ENCODE measurements at places on chromosomes 12 and 14.
A peak's percentile ranks its signal among the peaks of the same experiment; 100 is the strongest.

GRCh38 chr14:44369401-44370123, 137.5 kb downstream of the FSCB start:
- peak; percentile 17 for DNase-seq

GRCh38 chr12:44876544-44877410, 662 bp upstream of the NELL2 start:
- peak; percentile 44 for DNase-seq

DNA sequence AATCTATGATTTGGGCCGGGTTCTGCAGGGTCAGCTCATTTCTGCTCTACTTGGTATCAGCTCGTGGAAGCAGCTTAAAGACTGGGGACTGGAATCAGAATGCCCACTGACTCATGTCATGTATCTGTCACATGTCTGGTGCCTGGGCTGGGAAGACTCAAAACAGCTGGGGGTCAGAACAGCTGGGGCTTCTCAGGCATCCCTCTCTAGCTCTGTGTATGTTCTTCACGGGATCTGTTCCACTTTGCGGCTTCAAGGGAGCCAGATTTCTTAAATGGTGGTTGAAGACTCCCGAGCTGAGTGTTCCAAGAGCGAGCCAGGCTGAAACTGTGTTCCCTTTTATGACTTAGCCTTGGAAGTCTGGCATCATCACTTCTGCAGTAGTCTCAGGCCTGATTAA, 11.9 kb downstream of the AEBP2 start:
- DNase-seq: no peak

- peak; percentile 78 for DNase-seq
Measured at GRCh38 chr14:105167303-105168092, 1.1 kb downstream of the JAG2 start.

DNA sequence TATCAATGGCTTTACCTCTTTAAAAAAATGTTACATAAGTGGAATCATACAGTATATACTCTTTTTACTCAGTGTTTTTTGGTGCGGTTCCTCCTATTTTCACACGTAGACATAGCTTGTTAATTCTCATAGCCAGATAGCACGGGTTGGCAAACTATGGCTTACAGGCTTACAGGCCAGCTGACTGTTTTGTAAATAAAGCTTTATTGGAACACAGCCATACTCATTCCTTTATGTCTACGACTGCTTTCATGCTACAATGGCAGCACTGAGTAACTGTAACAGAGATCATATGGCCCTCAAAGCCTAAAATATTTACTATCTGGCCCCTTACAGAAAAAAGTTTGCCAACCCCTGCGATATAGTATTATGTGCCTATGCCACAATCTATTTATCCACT, 5.8 kb upstream of the DAAM1 start:
- DNase-seq: peak; percentile 37

- DNase-seq: no peak
Measured at GRCh38 chr12:49811136-49811535, 17.1 kb downstream of the NCKAP5L start.

Data from NCI-H1694 treated with DMSO at 0.1 percent for 48 hours (cell line).